Neural crest cell (in vitro differentiated cells): ENCODE measurements at places on chromosomes 1 and 21.

DNA sequence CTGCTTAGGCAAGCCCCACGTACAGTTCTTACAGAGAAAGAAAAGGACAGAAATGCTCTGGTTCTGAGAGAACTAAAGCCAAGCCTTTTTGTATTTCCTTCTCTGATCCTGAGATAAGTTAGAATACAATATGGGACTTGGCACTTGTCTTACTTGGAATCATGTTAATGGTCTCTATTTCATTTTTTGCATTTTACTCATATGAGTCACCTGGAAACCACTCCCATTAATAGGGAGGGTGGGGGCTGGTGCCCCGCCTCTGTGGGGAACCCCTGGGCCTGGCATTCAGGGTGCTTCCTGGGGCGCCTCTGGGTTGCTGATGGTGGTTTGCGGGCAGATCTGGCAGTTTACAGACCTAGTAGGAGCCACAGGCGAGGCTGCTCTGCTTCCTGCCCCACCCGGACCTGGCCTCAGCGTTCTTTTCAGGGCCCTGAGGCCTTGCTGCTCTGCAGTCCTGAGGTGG is 26.7 kb downstream of the TSPAN2 start:
- no peak overlapping the region for H3K27ac ChIP-seq
- DNase-seq: no peak
- peaks cover 7% of the 10 kb centered on the region for H3K4me1 ChIP-seq
- H3K4me3 ChIP-seq: no peak overlapping the region
- H3K27me3 ChIP-seq: no peaks in the 10 kb centered on the region

DNA sequence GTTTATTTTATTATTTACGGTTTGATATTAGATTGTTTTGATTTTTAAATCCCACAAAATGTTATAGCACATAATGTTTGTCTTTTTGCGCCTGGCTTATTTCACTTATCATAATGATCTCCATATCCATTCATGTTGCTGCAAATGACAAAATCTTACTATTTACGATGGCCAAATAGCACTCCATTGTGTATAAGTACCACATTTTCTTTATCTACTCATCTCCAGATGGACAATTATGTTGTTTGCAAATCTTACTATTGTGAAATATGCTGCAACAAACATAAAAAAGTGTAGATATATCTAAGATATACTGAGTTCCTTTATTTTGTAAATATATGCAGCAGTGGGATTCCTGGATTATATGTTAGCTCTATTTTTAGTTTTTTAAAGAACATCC is 1568.3 kb downstream of the AMY1C start:
- no peak overlapping the region for H3K27ac ChIP-seq
- no peak for DNase-seq
- H3K27me3 ChIP-seq: no peaks in the 10 kb centered on the region

- no peak overlapping the region for H3K27ac ChIP-seq
- H3K27me3 ChIP-seq: no peaks in the 10 kb centered on the region
- H3K4me3 ChIP-seq: no peak overlapping the region
- no peak for DNase-seq
Observed at GRCh38 chr21:29378832-29379231, 80.1 kb downstream of the BACH1 start.

DNA sequence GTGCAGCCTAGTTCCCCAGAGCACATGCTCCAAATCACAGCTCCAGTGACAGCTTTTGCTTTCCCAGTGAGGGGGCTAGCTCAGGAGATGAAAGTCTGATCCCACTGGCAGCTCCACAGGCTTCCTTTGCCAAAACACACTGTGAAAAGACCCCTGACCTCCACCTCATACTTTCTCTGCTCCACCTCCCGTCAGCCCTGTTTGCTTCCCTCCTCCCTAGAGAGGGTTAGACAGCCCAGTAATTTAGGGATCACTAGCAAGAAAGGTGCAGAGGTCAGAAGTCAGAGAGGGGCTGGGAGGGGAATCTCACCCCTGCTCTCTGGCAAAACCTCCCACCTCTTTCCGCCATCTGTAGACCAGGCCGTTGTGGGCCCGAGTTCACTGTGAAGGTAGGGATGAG is 62.8 kb downstream of the PLXNA2 start:
- DNase-seq: no peak
- no peaks in the 10 kb centered on the region for H3K36me3 ChIP-seq
- H3K27ac ChIP-seq: no peak overlapping the region

GRCh38 chr1:110471131-110471530 is 20.2 kb downstream of the PROK1 start:
- peaks cover 6% of the 10 kb centered on the region for H3K27me3 ChIP-seq
- H3K27ac ChIP-seq: no peak overlapping the region
- DNase-seq: no peak
- H3K4me1 ChIP-seq: no peaks in the 10 kb centered on the region

GRCh38 chr1:15574741-15575140 is 10.1 kb downstream of the AGMAT start:
- H3K27me3 ChIP-seq: no peaks in the 10 kb centered on the region
- H3K27ac ChIP-seq: no peak overlapping the region

DNA sequence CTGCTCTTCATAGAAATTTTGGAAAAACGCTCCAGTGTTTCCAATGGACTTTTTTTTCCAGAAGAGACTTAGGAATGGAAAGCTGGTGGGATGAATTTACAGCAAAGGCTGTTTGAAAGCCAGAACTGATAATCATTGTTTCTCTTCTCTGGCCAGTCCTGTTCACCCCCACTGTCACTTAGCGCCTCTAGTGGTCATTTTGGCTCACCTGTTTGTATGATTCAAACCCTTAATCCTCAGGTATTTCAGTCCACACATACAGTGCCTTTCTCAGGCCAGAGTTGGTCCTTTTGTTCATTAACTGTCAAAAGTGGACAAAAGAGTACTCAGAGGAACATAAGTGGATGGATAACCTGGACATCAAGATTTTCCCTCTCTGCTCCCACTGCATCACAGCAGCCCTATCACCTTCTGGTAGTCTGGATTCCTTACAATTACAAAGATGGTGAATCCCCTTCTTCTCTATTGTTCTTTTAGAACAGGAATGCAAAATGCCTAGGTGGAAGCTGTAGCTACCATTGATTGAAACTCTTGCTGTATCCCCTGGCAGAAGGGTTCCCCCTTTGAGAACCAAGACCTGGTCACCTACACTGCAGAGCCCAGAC is 177.6 kb upstream of the OLFM3 start:
- DNase-seq: no peak
- no peaks in the 10 kb centered on the region for H3K4me1 ChIP-seq
- no peaks in the 10 kb centered on the region for H3K36me3 ChIP-seq
- no peak overlapping the region for H3K27ac ChIP-seq

GRCh38 chr1:62003777-62004176 is 190.9 kb upstream of the L1TD1 start:
- H3K27me3 ChIP-seq: no peaks in the 10 kb centered on the region
- no peak for DNase-seq
- no peaks in the 10 kb centered on the region for H3K4me1 ChIP-seq
- H3K36me3 ChIP-seq: no peaks in the 10 kb centered on the region
